ENCODE measurements at places on chromosomes 2 and 18.

GRCh38 chr2:209619782-209620181 is 151.8 kb upstream of the UNC80 start:
- no peak for DNase-seq

DNA sequence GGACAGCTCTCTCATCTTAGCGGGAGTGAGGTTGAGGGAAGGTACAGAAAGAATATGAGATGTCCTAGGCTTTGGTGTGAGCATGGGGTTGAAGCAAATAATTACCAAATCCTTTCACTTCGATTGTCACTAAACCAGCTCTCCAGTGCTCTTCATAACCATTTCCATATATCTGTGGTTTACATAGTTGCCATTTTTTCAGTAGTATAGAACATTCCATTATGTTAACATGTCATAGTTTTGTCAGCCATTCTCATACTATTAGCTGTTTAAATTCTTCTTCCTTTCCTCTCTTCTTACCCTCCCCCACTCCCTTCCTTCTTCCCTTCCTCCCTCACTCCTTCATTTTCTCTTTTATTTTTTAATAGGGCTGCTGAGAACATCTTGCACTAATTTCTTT is 205.9 kb downstream of the BABAM2 start:
- no peak for DNase-seq

GRCh38 chr2:158495175-158495574 is 38.4 kb downstream of the PKP4 start:
- no peak for DNase-seq

GRCh38 chr2:71353248-71353647 is 21.7 kb downstream of the ZNF638 start:
- DNase-seq: no peak

DNA sequence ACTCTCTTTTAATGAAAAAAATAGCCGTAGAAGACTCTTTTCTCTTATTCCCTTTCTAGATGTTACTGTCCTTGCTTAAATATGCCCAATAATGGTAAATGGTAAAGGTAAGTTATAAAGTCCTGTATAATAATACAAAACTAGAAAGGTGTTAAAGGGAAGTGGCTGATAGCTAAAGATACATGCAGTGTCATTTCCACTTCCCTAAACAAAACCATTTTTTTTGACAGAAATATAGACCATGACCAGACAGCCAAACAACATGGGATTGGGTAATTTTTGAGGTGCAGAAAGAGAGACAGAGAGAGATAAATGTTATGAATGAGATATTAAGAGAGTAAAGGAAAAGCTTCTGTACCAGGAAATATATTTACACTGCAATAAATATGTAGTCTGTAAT is 731.7 kb upstream of the REG3G start:
- no peak for DNase-seq

- no peak for DNase-seq
Measured at GRCh38 chr2:127342101-127342500, 45.7 kb downstream of the MAP3K2 start.

DNA sequence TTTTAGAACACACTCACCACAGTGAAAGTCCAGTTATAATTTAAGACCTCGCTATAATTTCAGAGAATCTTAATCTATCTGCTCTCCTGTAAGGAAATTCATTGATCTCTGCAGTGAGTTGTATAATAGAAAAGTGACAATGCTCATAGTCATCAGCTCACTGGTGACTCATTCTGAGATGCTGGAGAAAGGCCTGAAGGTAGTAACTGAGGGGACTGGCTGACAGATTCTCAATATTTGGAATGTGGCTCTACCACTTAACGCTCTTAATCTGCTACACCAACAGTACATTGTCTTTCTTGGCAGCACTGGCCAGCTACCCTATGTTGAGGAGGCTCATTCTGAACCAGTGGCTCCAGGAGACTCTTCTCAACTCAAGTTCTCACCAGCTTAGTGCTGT is 246.1 kb downstream of the RPRM start:
- no peak for DNase-seq

All from activated effector memory CD4-positive, alpha-beta T cell treated with anti-CD3 and anti-CD28 coated beads, Interleukin-2, amount 50 U/mL, for 16 hours (primary cell).